ENCODE measurements at places on chromosomes 2 and 18. TPM values are rescaled to one million over a fixed set of nuclear protein-coding genes. Genes with fewer than 3 reads are reported as not detected.

The PXDN gene
- 210 TPM for total RNA-seq

The C1QL2 gene
- not detected for total RNA-seq

The NPPC gene
- 3.2 TPM for total RNA-seq

The EIF2AK2 gene
- total RNA-seq, result 34.8 TPM

The MFF gene
- 95.1 TPM for total RNA-seq

The TMEM185B gene
- 34.2 TPM for total RNA-seq

The MROH2A gene
- total RNA-seq, result 0.53 TPM

The ZSWIM2 gene
- not detected for total RNA-seq

The DNAJC5G gene
- total RNA-seq, result 0.12 TPM

The EFR3B gene
- 7.8 TPM for total RNA-seq

The PAX8 gene
- 178 TPM for total RNA-seq

The LPIN1 gene
- total RNA-seq, result 29.3 TPM

The ST6GAL2 gene
- total RNA-seq, result 21.7 TPM

The REV1 gene
- 79.2 TPM for total RNA-seq

The LONRF2 gene
- 4.3 TPM for total RNA-seq

Data from metanephros (tissue), 2 donors.